Ovary (tissue), 10 donors: ENCODE measurements at places on chromosomes 1 and 21.

DNA sequence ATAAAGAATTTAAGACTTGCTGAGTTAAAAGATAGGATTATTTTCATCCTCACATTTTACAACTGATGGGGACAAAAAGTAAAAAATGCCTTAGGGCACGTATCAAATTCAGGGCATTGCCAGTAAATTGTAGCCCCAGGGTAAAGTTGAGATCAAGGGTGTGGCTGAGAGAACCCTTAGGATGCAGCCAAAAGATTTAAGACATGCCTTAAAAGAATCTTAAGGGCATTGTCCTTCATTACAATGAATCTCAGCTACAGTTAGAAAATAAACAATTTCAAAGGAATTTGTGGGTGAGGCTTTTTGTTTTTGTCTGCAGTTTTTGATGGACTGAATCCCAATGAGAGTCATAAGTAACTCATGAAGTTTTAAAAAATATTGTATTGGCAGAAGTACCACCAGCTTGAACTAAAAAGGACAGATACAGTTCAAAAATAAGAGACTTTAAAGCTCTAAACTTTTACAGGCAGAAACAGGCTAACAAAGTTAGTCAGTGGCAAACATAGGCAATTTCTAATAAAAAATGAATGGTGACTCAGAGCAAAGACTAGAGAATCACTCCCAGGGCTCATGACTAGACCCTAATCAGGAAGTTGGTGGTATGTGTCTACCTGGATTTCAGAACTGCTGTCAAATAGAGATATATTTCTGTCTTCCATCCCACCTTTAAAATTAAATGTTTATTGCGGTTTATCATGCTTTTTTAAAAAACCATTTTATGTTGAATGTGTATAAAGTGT lies 165.1 kb upstream of the SNX7 start:
- no peak for DNase-seq

GRCh38 chr1:7575041-7575400 lies 196.1 kb upstream of the VAMP3 start:
- no peak for DNase-seq

GRCh38 chr21:31731056-31731856 lies 662 bp downstream of the SCAF4 start:
- DNase-seq, result peak; percentile 72

DNA sequence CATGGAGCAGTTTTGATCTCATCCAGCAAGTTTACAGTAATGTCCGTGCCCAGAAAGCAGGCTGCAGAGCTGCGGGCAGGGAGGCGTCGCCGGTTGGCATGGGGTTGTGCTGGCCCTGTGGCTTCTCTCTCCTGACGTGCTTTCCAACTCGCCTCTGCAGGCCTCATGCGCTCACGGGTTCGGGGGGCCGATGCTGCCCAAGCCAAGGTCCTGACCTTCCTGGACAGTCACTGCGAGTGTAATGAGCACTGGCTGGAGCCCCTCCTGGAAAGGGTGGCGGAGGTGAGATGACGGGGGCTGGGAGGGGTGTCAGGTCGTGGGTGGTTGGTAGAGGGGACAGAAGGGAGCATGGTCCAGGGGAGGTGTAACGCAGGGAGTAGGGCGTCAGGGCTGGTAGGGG lies 176.1 kb downstream of the GALNT2 start:
- no peak for DNase-seq

GRCh38 chr1:200405264-200405663 lies 4.6 kb downstream of the ZNF281 start:
- no peak for DNase-seq

GRCh38 chr1:229035054-229035747 lies 235.7 kb upstream of the RAB4A start:
- no peak for DNase-seq

- no peak for DNase-seq
Observed at GRCh38 chr1:5879421-5879820, 112.8 kb downstream of the NPHP4 start.

- no peak for DNase-seq
Observed at GRCh38 chr1:103561643-103562395, 9.6 kb upstream of the AMY2B start.

DNA sequence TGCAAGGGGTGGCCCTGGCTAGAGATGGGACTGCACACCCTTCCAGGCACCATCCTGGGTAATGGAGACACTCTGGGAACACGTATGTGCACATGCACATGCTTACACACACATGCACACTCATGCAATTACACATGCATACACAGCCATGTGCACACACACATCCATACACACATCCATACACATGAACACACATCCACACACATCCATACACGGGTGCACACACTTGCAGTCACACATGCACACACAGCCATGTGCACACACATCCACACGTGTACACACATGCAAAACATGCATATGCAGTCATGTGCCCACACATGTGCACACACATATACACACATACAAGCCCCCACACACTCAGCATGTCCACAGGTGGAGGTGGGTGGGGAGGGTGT lies 22.3 kb upstream of the POFUT2 start:
- peak; percentile 28 for DNase-seq
